ENCODE measurements at places on chromosomes 1 and 21. TPM values are rescaled to one million over a fixed set of nuclear protein-coding genes. Genes with fewer than 3 reads are reported as not detected.

- H3K36me3 ChIP-seq: peaks cover 17% of the 10 kb centered on the region
- no peak for DNase-seq
- H3K27ac ChIP-seq: no peak overlapping the region
- H3K4me1 ChIP-seq: no peaks in the 10 kb centered on the region
Measured at GRCh38 chr1:113747376-113747775, 11.9 kb downstream of the PHTF1 start.

Gene SPATA17
- total RNA-seq: 0.36 TPM

Gene S100A7A
- not detected for total RNA-seq

- H3K36me3 ChIP-seq: peaks cover 8% of the 10 kb centered on the region
- H3K27me3 ChIP-seq: peaks cover 3% of the 10 kb centered on the region
- peaks cover 8% of the 10 kb centered on the region for H3K4me1 ChIP-seq
- no peak for DNase-seq
- H3K4me3 ChIP-seq: no peak overlapping the region
- no peak overlapping the region for H3K27ac ChIP-seq
Measured at GRCh38 chr1:156823210-156823790, 6.7 kb upstream of the SH2D2A start.

DNA sequence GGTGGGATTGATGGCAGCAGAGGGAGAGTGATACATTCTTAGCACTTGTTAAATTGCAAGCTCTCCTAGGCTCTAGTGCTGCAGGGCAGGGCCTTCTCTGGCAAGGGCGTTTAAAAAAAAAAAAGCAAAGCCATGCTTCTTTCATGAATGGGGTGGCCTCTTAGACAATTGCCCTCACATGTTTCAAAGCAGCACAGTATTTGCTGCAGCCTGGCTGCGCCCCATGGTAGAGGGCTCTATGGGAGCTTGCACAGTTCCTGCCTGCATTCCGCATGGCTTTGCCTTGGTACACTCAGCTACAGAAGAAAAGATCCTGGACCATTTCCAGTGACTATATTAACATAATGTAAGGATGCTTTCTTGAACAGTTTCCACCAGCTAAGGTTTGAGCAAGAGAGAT lies 267.2 kb downstream of the ZNF648 start:
- no peaks in the 10 kb centered on the region for H3K27me3 ChIP-seq
- DNase-seq: no peak
- peaks cover 19% of the 10 kb centered on the region for H3K4me1 ChIP-seq
- peak overlapping the region; percentile 65 for H3K27ac ChIP-seq

Gene SLC2A1
- total RNA-seq: 511 TPM

DNA sequence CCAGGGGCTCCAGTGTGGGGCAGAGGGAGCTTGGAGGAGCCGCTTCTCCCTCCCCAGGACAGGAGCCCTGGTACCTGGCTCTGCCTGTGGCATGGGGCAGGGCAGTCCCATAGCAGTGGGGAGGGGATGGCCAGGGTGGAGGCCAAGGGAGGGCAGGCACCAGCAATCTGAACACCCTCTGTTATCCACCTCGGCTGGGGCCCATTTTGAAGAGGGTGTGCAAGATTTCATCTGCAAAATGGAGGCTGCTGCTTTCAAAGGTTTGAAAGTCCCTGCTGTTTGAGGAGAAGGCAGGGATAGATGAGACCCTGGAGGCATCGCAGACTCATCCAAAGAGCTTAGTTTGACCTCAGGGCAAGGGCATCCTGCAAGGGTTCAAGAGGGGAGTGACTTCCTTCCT lies 15.2 kb upstream of the TMPRSS2 start:
- peaks cover 3% of the 10 kb centered on the region for H3K36me3 ChIP-seq
- DNase-seq: no peak
- H3K27ac ChIP-seq: no peak overlapping the region
- H3K4me3 ChIP-seq: no peak overlapping the region
- peaks cover 1% of the 10 kb centered on the region for H3K27me3 ChIP-seq

Gene IL19
- total RNA-seq: not detected

GRCh38 chr1:233238884-233239431 lies 56.6 kb downstream of the PCNX2 start:
- H3K27me3 ChIP-seq: no peaks in the 10 kb centered on the region
- no peak for DNase-seq
- H3K27ac ChIP-seq: no peak overlapping the region
- no peak overlapping the region for H3K4me3 ChIP-seq
- H3K4me1 ChIP-seq: peaks cover 26% of the 10 kb centered on the region

- no peaks in the 10 kb centered on the region for H3K36me3 ChIP-seq
- H3K27ac ChIP-seq: no peak overlapping the region
- H3K4me1 ChIP-seq: no peaks in the 10 kb centered on the region
- no peak overlapping the region for H3K4me3 ChIP-seq
Measured at GRCh38 chr1:67144696-67145095, 9.9 kb upstream of the C1orf141 start.

Gene C1QB
- not detected for total RNA-seq

Gene RBM11
- total RNA-seq: 4.8 TPM

Gene FCMR
- total RNA-seq: 8.4 TPM

GRCh38 chr1:36588972-36589371 lies 106.3 kb upstream of the CSF3R start:
- peaks cover 8% of the 10 kb centered on the region for H3K4me1 ChIP-seq
- H3K4me3 ChIP-seq: no peak overlapping the region
- no peak overlapping the region for H3K27ac ChIP-seq
- no peak for DNase-seq
- H3K27me3 ChIP-seq: peaks cover 4% of the 10 kb centered on the region

- peaks cover 4% of the 10 kb centered on the region for H3K4me1 ChIP-seq
- H3K4me3 ChIP-seq: no peak overlapping the region
- H3K27me3 ChIP-seq: no peaks in the 10 kb centered on the region
Measured at GRCh38 chr21:36097427-36098181, 27.8 kb downstream of the CBR1 start.

- no peak for DNase-seq
- peaks cover 23% of the 10 kb centered on the region for H3K4me1 ChIP-seq
- H3K36me3 ChIP-seq: peaks cover under 1% of the 10 kb centered on the region
- H3K4me3 ChIP-seq: no peak overlapping the region
- peaks cover 4% of the 10 kb centered on the region for H3K27me3 ChIP-seq
Measured at GRCh38 chr1:14983277-14983676, 170.3 kb upstream of the TMEM51 start.

Gene HTR6
- total RNA-seq: not detected

DNA sequence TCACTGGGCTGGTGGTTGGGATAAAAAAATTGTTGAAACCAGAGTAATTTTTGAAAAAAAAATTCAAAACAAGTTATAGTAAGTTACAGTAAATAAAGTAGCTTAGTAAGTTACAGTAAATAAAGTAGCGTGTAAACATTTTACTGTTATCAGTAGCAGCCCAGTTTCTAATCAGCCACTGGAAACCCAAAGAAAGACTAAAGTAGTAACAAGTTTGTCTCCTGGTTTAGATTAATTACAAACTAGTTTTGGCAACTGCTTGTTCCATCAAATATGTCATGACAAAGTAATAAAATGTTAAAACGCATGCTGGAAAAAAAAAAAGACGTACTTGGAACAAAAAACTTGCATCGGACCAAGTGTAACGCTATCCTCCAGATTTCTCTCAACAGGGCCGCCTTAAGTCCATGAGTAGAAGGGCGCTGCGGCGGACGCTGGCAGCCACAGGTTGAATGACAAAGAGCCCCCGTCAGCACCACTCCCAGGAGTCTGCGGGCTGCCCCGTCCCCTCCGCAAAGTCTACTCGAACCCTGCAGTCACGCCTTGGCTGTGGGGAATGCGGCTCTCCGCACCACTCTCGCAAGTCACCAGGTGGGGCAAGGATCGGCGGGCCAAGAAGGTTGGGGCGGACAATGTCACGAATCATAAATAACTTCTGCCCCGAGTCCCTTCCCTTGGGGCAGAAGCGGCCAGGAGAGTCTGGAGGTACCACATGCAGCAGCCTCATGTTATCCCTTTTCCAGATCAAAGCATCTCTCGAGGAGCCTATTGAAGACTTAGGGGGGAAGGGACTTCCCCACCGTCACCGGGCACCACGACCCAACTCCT lies 837 bp downstream of the SLC16A1 start:
- peak overlapping the region; percentile 96 for H3K4me3 ChIP-seq
- H3K27ac ChIP-seq: peak overlapping the region; percentile 67
- peaks cover 30% of the 10 kb centered on the region for H3K4me1 ChIP-seq
- H3K27me3 ChIP-seq: peaks cover 7% of the 10 kb centered on the region
- H3K36me3 ChIP-seq: no peaks in the 10 kb centered on the region

- no peak overlapping the region for H3K27ac ChIP-seq
- H3K4me3 ChIP-seq: no peak overlapping the region
- no peaks in the 10 kb centered on the region for H3K36me3 ChIP-seq
- peaks cover 8% of the 10 kb centered on the region for H3K4me1 ChIP-seq
Measured at GRCh38 chr1:171869097-171869496, 27.8 kb downstream of the DNM3 start.

GRCh38 chr1:110927484-110928075 lies 36.1 kb downstream of the LRIF1 start:
- H3K27me3 ChIP-seq: no peaks in the 10 kb centered on the region
- no peak overlapping the region for H3K4me3 ChIP-seq
- H3K27ac ChIP-seq: no peak overlapping the region

DNA sequence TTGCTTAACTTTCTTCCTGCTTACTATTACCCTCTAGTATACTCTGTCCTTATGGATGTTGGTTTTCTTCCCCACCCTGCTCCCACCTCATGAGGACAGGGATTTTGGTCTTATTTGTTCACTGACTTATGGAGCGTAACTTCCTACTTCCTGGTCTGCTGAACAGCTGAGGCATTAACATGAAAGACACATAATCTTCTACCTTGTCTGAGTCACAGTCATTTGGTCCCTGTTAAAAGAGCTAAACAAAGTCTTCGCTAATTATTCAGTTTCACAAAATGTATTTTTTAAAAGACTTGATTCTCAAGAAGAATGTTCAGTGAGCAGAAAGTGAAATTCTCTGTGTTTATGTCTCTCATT lies 18.5 kb downstream of the RNASEL start:
- H3K4me1 ChIP-seq: no peaks in the 10 kb centered on the region
- no peaks in the 10 kb centered on the region for H3K36me3 ChIP-seq
- no peak overlapping the region for H3K27ac ChIP-seq
- H3K4me3 ChIP-seq: no peak overlapping the region
